CD8-positive, alpha-beta memory T cell (primary cell): ENCODE measurements at places on chromosomes 5 and 9. TPM values are rescaled to one million over a fixed set of nuclear protein-coding genes. Genes with fewer than 3 reads are reported as not detected.

- H3K36me3 ChIP-seq: no peaks in the 10 kb centered on the region
- H3K4me3 ChIP-seq: no peak overlapping the region
- no peaks in the 10 kb centered on the region for H3K4me1 ChIP-seq
- H3K27me3 ChIP-seq: no peaks in the 10 kb centered on the region
These were observed 16.9 kb downstream of the RAD1 start for GRCh38 chr5:34898258-34898895.

Gene ADAM19
- 26.5 TPM for total RNA-seq

- H3K27me3 ChIP-seq: no peaks in the 10 kb centered on the region
- H3K36me3 ChIP-seq: no peaks in the 10 kb centered on the region
- H3K4me1 ChIP-seq: no peaks in the 10 kb centered on the region
- DNase-seq: no peak
- no peak overlapping the region for H3K27ac ChIP-seq
- no peak overlapping the region for H3K4me3 ChIP-seq
These were observed 427.6 kb upstream of the WWC1 start for GRCh38 chr5:167863883-167864282.

Gene NUP155
- 75.3 TPM for total RNA-seq

DNA sequence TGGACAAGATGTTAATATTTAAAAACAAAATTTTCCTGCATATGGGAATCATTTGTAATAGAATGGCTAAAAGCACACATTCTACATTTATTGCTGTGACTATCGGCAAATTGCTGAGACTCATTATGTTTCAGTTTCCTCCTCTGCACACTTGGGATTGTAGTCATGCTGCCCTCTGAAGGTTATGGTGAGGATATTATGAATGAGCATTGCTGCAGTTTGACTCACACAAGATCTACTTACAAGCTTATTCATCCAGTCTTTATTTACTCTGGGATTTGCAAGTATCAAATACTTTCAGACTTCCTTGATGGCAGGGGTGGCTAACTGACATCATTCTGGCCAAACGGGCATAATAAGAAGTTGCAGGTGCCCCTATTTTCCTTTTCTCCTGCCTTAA lies 9.5 kb upstream of the NFIL3 start:
- H3K4me3 ChIP-seq: no peak overlapping the region
- no peak overlapping the region for H3K27ac ChIP-seq
- no peak for DNase-seq
- no peaks in the 10 kb centered on the region for H3K36me3 ChIP-seq
- H3K4me1 ChIP-seq: no peaks in the 10 kb centered on the region

DNA sequence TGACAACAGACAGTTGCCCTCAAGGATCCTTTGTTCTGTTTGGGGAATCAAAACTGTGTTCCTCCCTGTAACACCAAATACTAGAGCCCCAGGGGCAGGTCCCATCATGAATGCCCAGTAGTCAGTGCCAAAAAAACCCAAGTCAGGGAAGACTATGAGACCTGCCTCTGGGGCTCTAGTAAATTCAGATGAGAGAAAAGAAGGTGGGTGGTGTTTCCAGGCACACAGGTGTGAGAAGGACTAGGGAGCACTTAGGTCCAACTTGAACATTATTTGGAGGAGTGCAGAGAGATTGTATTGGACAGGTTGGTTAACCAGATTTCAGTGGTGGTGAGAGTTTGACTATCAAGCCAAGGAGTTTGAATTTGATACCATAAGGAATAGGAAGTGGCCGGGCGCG lies 52.0 kb downstream of the SLC22A5 start:
- no peaks in the 10 kb centered on the region for H3K27me3 ChIP-seq
- H3K4me3 ChIP-seq: peak overlapping the region; percentile 15
- H3K4me1 ChIP-seq: peaks cover 97% of the 10 kb centered on the region
- no peak for DNase-seq
- peak overlapping the region; percentile 29 for H3K27ac ChIP-seq
- H3K36me3 ChIP-seq: peaks cover 11% of the 10 kb centered on the region

- H3K4me3 ChIP-seq: no peak overlapping the region
- H3K27ac ChIP-seq: peak overlapping the region; percentile 31
- no peaks in the 10 kb centered on the region for H3K36me3 ChIP-seq
- H3K4me1 ChIP-seq: peaks cover 11% of the 10 kb centered on the region
- H3K27me3 ChIP-seq: peaks cover 4% of the 10 kb centered on the region
These were observed 4.1 kb downstream of the PTGS1 start for GRCh38 chr9:122374885-122375420.

- H3K4me3 ChIP-seq: no peak overlapping the region
- no peaks in the 10 kb centered on the region for H3K27me3 ChIP-seq
- H3K4me1 ChIP-seq: no peaks in the 10 kb centered on the region
- no peak overlapping the region for H3K27ac ChIP-seq
- no peak for DNase-seq
These were observed 816.5 kb downstream of the EFNA5 start for GRCh38 chr5:106854105-106854687.

Gene FOXD4L3
- not detected for total RNA-seq

GRCh38 chr5:126044111-126044668 lies 379.0 kb upstream of the GRAMD2B start:
- H3K4me3 ChIP-seq: no peak overlapping the region
- H3K4me1 ChIP-seq: no peaks in the 10 kb centered on the region
- no peaks in the 10 kb centered on the region for H3K36me3 ChIP-seq
- no peak for DNase-seq
- no peaks in the 10 kb centered on the region for H3K27me3 ChIP-seq
- H3K27ac ChIP-seq: no peak overlapping the region

Gene GRM6
- total RNA-seq: not detected

Gene CCL19
- not detected for total RNA-seq

GRCh38 chr5:153358315-153358976 lies 132.0 kb upstream of the GRIA1 start:
- no peaks in the 10 kb centered on the region for H3K36me3 ChIP-seq
- no peak for DNase-seq
- H3K4me3 ChIP-seq: no peak overlapping the region
- no peaks in the 10 kb centered on the region for H3K27me3 ChIP-seq

GRCh38 chr9:118929287-118929686 lies 439.9 kb downstream of the BRINP1 start:
- no peaks in the 10 kb centered on the region for H3K27me3 ChIP-seq
- H3K27ac ChIP-seq: no peak overlapping the region
- H3K36me3 ChIP-seq: no peaks in the 10 kb centered on the region
- H3K4me1 ChIP-seq: no peaks in the 10 kb centered on the region
- H3K4me3 ChIP-seq: no peak overlapping the region
- no peak for DNase-seq

DNA sequence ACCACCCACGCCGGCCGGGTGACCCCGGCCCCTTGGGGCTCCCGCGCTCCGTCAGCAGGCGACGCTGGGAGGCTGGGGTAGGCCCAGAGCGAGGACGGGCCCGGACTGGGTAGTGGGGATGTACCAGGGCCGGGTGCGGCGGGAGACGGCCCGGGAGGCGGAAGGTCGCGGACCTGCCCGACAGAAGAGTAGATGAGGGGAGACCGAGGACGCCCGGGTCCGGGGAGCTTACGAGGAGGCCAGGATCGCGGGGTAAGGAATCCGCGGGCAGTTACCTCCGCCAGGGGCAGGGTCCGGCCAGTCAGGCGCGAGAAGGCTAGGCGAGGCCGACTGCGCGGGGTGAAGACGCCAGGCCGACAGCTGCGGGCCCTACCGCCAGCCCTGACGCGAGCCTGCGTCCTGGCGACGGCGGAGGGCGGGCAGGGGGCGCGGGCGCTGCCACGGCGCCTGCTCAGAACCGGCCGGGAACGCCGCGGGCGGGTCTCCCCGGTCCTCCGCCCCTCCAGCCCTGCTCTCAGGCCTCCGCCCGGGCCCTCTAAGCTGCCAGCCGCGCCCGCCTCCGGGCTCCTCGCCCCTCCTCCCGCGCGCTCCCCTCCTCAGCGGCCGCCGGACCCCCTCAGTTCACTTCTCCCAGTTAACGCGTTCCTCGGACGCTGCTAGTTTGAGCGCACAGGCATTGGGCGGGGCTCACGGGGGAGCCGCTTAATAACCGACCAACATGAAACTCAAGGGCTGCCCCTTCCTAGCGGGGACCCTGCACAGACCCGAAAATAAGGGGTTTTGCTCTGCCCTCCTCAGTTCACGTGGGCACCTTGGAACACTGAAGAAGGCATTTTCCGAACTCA lies at the start of gene CPLANE1:
CPLANE1 (minus strand) TSS at position 407 of the 845 bp plus-strand sequence. CDS start 1,678 bp downstream, outside the sequence.
- no peaks in the 10 kb centered on the region for H3K36me3 ChIP-seq
- H3K4me1 ChIP-seq: no peaks in the 10 kb centered on the region
- H3K27me3 ChIP-seq: no peaks in the 10 kb centered on the region
- peak; percentile 61 for DNase-seq
- H3K27ac ChIP-seq: peak within 1 kb of the TSS; percentile 16
- peak within 1 kb of the TSS; percentile 79 for H3K4me3 ChIP-seq

Gene CDKN2B
- total RNA-seq: not detected

GRCh38 chr5:114448481-114448880 lies 86.6 kb downstream of the KCNN2 start:
- DNase-seq: no peak
- H3K4me3 ChIP-seq: no peak overlapping the region
- no peak overlapping the region for H3K27ac ChIP-seq
- H3K27me3 ChIP-seq: no peaks in the 10 kb centered on the region
- H3K36me3 ChIP-seq: no peaks in the 10 kb centered on the region

GRCh38 chr9:123003466-123003865 lies 30.0 kb upstream of the GPR21 start:
- H3K36me3 ChIP-seq: peaks cover 5% of the 10 kb centered on the region
- peak overlapping the region; percentile 33 for H3K27ac ChIP-seq
- DNase-seq: no peak

DNA sequence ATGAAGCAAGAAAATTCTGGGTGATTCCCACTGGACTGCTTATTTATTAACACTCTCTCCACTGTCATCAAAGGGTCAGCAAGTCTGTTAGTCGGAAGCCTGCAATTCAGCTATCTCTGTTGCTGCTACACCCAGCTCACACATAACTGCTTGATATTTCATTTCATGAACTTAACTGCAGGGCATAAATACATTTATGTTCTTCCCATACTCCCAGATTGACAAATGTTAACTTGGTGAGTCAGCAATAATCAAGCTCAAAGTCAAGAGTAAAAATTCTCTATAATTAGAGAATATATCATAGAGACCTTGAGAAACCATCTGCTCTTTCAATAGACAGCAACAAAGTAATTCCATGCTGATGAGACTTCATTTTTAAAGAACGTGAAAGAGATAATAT lies 198.8 kb downstream of the ADAMTS12 start:
- H3K27ac ChIP-seq: no peak overlapping the region
- no peak overlapping the region for H3K4me3 ChIP-seq
- no peaks in the 10 kb centered on the region for H3K36me3 ChIP-seq
- H3K27me3 ChIP-seq: no peaks in the 10 kb centered on the region
